SHP77 treated with DMSO at 0.1 percent for 48 hours (cell line): ENCODE measurements at places on chromosomes 13 and 19.

DNA sequence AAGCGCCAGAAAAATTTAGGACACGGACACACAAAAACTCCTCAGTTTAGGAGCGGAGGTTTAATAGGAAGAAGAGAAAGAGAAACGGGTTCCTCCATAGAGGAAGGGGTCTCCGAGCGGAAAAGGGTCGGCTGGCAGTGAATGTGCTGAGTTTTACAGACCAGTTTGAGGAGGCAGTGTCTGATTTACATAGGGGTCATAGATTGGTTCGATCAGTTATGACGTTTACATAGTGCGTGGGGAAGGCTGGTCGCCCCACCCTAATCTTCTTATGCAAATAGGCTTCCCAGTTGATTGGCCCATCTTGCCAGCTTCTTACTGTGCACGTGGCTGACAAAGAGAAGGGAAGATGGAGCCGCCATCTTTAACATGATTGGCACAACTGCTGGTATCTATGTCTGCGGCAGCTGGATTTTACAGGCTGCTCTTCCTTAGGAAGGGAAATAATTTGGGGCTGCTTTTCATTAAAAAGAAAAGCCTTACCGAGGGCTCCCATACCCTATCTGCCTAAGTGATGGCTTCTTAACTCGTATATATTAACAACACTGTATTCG, 1.2 kb upstream of the ZNF225 start:
- DNase-seq, result no peak

DNA sequence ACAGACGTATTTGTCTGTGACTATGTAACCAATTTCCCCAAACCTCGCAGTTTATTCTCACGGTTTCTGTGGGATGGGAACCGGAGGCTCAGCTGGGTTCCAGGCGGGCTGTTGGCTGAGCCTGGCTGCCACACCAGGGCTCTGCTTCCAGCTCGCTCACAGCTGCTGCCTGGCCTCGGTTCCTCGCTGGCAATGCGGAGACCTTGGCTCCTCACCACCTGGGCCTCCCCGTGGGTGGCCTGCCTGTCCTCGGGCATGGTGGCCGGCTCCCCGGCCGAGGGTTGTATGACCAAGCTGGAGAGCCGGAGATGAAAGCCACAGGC, 218.9 kb upstream of the MAB21L1 start:
- no peak for DNase-seq

GRCh38 chr13:47549219-47549752, 451.8 kb downstream of the SUCLA2 start:
- no peak for DNase-seq

- DNase-seq, result no peak
Measured at GRCh38 chr19:4121815-4122214, 2.1 kb downstream of the MAP2K2 start.

DNA sequence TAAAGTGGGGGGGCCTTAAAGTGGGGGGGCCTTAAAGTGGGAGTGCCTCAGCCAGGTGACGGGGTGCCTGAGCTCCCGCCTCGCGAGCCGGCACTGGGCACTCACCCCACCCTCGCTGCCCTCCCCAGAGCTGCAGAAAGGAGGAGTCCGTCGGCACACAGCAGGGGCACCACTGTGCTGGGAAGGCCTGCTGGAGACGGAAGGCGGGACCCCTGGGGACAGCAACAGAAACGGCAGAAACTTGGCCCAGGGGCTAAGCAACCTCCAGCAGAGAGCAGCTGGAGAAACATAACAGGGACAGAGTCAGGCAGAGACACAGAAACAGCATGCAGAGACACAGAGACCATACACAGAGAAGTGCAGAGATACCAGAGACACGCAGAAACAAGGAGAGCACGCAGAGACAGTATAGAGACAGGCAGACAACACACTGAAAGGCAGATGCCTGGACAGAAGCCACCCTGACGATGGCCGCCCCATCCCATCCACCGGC, 7.9 kb downstream of the CFD start:
- DNase-seq, result no peak

DNA sequence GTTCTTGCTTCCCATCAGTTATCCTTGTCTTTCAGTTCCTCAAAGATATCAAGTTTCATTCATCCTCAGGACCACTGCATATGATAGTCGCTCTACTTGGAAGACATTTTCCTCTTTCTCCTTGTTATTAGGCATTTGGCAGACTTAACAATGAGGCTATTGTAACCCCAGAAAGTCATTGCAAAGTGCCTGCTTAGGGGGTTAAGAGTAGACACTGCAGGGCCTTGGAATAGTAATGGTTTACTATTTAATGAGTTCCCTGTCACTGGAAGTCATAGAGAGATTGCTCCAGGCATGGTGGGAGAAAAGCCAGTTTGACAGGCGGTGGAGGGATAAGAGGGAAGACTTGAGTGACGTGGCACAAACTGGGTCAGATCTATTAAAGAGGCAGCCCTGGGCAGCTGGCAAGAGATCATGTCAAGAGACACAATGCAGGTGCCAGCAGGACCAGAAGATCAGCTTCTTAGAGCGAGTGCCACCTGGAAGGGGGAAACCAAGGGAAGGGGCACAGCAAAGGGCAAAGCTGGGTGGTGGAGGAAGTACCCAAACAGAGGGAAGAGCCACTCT, 16.8 kb upstream of the CPB2 start:
- no peak for DNase-seq

DNA sequence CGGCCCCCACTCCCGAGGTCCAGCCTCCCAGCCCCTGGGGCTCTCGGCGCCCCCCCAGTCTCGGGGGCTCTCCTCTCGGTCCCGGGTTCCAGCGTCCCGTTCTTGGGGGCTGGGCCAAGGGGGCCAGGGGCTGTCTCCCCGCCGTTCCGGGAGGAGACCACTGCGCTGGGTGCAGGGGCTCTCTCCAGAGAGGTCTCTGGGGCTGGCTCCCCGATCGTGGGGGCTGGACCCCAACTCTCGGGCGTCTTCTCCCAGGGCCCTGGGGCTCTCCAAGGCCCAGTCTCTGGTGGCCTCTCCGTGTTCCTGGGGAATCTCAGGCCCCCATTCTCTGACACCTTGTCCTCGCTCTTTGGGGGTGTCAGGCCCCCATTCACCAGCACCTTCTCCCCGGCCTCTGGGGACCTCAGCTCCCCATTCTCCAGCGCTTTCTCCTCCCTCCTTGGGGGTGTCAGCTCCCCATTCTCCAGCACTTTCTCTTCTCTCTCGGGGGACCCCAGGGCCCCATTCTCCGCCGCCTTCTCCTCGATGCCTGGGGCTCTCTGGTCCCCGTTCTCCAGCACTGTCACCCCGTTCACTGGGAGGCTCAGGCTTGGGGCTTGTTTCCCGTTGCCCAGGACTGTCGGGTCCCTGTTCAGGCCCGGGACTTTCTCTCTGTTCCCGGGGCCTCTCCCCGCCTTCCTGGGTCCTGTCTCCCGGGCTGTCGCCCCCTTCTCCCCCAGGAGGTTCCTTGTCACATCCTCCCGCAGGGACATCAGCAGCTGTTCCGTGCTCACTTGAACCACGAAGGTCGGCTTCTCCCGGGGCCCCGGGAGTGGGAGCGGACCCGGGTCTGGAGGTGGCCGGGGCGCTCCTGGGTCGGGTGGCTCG, 13.7 kb downstream of the LMTK3 start:
- no peak for DNase-seq

- DNase-seq, result no peak
Measured at GRCh38 chr13:36096461-36097416, 34.4 kb downstream of the DCLK1 start.

GRCh38 chr13:55497486-55497885, 1643.2 kb upstream of the PRR20A start:
- DNase-seq, result no peak

DNA sequence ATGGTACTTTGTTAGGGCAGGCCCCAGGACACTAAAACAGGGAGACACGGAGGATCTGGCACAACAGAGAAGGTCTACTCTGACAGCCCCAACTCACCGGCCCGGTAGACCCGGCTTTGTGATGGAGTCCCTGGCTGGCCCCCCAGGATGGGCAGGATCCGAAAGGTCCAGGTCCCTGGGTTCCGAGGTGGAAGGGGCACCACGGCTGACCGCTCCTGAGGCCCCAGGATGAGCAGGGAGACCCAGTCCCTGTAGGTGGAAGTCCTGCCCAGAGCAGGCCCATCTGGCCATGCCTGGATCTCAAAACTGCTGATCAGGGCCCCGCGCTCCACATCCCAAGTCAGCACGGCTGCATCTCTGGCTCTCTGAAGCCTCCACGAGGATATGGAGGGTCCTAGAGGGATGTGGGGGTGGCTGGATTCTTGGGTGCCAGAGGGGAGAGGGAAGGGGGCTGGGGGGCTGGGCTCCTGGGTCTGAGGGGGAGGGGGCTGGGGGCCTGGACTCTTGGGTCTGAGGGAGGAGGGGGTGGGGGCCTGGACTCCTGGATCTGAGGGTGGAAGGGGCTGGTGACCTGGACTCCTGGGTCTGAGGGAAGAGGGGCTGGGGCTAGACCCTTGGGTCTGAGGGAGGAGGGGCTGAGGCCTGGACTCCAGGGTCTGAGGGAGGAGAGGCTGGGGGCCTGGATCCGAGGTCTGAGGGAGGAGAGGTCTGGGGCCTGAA, 4.6 kb downstream of the VSIG10L start:
- DNase-seq, result no peak

DNA sequence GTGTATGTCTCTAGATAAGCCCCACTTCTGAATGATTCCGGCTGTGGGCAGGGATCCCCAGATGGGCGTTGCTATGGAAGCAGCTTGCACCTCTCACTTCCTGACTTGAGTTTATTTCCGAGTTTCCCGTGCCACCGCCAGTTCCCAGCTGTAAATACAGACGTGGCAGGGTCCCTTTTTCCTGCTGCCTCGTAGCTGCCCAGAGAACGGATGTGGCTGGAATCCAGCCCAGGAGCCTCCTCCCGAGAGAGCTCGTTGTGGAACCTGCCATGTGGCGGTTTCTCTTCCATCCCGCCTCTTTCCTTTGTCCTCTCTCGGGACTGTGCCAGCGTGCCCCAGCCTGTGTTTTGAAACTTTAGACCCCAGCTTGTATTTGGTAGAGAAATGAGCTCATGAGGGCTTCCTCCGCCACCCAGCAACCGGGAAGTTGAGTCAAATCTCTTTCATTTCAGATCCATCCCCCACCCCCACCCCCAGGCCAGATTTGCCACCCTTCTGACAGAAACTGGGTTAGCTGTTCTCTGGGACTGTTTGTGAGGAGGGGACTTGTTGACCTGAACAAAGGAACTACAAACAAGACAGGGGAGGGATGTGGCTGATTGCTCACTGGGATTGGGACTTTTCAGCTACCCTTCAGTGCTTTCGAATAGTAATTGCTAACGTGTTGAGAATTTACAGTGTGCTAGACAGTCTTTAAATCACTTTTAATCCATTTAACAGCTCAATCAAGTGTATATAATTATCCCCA, 96.6 kb downstream of the SIPA1L3 start:
- DNase-seq, result peak; percentile 92

DNA sequence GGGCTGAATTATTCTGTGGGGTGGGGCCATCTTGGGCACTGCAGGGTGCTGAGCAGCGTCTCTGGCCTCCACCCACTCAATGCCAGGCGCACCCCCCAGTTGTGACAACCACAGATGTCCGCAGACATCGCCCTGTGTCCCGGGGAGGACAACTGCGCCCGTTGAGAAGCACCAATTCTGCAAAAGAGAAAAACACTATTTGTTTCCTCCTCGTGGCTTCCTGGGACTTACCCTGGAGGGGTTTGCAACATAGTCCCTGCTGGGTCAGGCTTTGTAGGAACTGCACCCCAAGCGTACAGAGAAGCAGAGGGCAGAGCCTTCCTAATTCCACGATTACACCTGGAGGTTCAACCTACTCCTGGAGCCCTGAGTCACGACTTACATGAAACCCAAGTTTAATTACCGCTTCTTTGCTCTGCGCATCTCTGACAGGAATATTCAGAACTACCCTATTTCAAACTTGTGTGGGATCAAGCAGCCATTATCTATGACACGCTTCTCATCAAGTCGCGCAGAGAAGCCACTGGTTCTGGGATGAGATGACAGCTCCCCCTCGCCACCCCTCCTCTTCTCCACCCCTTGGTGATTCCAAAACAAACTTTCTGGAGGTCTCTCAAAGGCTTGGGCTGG, 11.1 kb upstream of the SLC39A3 start:
- no peak for DNase-seq

DNA sequence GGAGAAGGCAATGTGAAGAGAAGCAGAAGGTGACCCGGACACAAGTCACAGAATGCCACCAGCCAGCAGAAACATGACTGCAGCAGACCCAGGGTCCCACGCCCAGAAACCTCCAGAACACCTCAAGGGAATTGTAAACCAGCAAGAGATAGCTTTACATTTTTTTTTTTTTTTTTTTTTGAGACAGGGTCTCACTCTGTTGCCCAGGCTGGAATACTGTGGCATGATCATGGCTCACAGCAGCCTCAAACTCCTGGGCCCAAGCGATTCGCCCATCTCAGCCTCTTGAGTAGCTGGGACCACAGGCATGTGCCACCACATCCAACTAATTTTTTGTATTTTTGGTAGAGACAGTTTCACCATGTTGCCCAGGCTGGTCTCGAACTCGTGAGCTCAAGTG, 10.5 kb upstream of the CEACAM20 start:
- DNase-seq, result no peak

GRCh38 chr19:31548941-31549340, 199.7 kb upstream of the TSHZ3 start:
- DNase-seq, result peak; percentile 6

DNA sequence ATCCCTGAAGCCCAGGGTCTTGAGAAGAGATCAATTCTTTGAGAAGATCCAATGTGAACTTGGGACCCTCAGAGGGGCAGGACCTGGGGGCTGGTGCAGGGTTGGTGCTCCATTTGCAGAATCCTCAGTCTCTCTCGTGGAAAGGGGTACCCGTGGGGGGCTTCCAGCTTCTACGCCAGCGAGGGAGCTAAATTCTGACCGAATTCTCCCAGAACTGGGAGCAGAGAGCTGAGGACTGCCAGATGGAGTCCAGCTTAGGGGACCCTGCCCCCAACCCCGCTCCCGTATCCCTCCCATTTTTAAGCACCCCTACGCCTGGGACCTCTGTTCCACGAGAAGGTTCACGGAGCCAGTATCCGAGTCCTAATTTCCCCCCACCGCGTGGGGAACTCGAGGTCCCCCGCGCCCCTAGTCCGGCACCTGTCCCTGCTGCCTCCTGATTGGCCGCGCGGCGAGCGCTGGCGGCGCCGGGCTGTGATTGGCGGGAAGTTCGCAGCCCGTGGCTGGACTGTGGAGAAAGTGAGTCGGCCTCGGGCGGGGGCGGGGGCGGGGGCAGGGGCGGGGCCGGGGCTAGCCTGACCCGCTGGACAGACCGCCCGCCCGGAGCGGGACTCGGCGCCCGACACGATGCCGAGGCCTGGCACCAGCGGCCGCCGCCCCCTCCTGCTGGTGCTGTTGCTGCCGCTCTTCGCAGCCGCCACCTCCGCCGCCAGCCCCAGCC, 4.4 kb upstream of the LTBP4 start:
- no peak for DNase-seq

- DNase-seq, result no peak
Measured at GRCh38 chr13:23905766-23906165, 8.5 kb upstream of the C1QTNF9B start.

DNA sequence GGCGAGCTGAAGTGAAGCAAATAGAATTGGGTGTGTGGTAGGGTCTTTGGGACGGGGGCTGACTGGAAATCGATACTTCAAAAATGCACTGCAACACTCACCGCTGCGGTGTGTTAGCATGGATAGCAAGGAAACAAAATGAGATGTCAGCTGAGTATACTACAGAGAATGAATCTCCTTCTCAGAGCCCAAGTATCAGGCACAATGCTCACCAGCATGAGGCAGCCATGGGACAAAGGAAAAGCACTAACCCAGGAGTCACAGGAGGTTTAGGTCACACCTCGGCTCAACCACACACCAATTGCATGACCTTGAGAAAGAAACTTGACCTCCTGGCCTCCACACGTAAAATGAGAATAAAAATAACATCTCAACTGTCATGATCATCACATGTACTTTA, 74.0 kb downstream of the FAM216B start:
- no peak for DNase-seq
